NCI-H1417 treated with DMSO at 0.1 percent for 48 hours (cell line): ENCODE measurements at places on chromosomes 7 and 10.

DNA sequence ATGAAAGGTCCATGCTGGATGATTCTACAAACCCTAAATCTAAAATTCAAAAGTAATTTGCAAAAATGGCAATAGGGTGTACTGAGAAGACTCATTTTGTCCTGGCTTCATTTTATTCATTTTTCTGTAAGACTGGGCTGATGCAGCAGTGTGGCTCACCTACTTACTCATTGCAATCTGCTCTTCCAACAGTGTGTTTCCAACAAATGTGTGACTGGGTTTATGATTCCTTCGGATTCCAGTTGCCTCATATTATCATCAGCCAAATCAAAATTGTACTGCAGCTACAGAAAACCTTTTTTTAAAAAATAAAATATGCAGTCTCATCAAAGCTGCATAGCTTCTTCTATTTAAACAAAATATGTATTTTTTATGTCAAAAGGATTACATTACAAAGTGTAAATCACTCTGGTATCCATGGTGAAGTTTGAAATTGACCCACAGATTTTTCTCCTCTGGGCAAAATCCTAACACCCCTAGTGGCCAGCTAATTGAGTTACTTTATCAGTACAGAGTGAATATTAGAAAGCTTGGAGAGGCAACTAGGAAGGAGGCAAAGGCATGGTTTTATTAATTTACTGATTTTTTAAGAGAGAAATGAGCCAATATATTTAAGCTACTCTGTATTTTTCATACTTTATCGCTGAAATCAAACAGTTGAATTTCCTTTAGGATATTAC, 390.3 kb downstream of the MAGI2 start:
- DNase-seq: no peak

GRCh38 chr7:73539709-73540108, 17.6 kb upstream of the BAZ1B start:
- DNase-seq: no peak

GRCh38 chr10:4310172-4310571, 515.8 kb upstream of the AKR1E2 start:
- no peak for DNase-seq

- DNase-seq: no peak
Observed at GRCh38 chr7:1511444-1512422, 7.5 kb upstream of the INTS1 start.

DNA sequence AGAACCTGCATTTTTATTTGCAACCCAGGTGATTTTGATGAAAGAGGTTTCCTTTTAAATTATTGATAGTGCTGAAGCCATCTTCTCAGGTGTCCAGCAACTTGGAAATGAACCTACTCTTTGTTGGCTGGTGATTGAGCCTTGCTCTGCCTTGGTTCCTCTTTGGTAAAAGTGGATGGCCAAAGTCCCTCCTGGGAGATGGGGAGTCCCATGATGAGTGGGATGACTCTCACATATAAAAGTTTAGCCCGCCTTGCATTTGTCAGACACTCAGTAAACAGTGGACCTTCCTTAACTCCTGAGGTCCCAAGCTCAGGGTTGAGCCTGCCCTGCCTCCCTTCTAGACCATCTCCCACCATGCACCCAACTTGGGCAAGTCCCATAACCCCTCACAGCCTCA, 28.9 kb upstream of the KAT6B start:
- DNase-seq: no peak

DNA sequence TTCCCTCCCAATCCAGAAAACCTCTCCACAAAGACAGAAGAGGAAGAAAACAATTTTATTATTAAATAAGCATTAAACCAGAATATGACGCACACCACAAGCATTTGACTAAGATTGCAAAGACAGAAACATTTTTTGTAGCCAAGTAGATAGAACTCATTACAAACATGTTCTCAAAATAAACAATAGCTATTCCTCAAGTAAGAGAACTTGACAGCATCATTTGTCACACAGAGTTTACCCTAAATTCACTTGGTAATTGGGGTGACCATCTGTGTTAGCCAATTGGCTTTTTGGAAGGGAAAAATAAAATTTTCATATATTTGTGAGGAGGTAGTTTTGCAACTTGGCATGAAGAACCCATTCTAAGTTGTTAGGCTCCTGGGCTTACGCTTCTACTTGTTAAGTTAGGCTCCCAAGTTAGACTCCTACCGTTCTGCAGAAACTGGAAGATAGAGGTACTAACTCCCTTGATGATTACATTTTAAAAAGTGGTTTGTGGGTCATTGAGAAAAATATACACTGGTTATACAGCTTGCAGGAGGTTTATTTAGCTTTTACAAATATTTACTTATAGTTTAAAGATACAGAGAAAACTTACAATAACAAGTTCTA, 618.6 kb upstream of the CNTNAP2 start:
- DNase-seq: no peak

DNA sequence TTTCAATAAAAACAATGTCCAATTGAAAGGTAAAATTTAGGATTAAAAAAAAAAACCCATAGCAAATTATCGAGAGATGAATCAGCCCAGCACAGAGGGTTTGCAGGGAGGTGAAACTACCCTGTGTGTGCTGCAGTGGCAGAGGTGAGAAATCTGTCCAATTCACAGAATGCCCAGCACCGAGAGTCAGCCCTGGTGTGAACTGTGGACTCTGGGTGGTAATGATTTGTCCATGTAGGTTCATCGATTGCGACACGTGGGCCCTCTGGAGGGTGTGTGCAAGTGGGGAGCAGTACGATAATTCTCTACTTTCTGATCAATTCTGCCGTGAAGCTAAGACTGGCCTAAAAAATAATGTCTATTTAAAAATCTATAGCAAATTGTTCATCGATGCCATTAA, 94.5 kb upstream of the PFKP start:
- DNase-seq: no peak

GRCh38 chr7:9761224-9761623, 1212.4 kb upstream of the PHF14 start:
- DNase-seq: no peak

DNA sequence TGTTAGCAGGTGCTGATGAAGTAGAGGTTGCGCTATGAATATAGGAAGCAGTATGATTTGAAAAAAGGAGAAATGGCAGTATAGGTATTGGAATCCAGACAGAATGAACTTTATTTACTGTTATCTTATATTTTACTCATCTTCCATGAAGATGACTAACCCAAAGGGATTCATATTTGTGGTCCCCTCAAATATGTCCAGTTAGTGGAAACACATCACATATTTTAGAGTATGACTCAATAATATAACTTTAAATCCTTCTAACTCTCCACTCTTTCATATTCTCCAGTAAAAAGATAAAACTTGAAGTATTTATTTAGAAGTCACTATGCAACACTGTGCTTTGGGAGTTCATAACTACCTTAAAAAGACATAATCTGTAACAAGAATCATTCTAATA, 286.5 kb upstream of the LRRTM3 start:
- DNase-seq: no peak
